ENCODE measurements at places on chromosomes 16 and 17. TPM values are rescaled to one million over a fixed set of nuclear protein-coding genes. Genes with fewer than 3 reads are reported as not detected.

DNA sequence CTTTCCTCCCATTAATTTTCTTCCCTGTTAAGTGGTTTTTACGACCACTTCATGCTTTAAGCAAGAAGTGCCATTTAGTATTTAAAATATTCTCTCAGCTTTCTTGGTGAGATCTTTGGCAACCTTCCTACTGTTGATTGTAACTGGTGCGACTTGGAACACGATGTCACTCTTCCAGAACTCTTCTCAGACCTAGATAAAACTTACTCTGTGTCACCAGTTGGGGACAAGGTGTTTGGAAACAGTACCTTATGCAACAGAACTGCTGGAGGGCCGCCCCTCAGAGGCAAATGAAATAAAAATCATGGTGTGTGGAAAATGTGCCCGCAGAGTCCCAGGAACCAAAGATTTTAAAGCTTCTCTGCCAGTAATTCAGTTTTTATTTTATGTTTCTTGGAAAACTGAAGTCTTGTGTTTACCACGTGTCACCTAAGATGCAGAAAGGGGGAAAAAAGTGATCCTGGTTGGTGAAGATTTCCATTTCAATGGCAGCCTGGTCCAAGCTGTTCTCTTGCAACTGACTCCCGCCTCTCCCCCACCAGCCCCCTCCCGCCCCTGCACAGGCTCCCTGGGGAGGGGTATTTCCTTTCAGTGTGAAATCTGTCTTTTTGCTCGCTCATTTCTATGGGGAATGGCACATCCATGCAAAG is 7.2 kb upstream of the HSD11B2 start:
- H3K4me1 ChIP-seq, result peaks cover 16% of the 10 kb centered on the region
- no peak overlapping the region for H3K4me3 ChIP-seq
- no peak overlapping the region for H3K27ac ChIP-seq
- no peaks in the 10 kb centered on the region for H3K36me3 ChIP-seq

DNA sequence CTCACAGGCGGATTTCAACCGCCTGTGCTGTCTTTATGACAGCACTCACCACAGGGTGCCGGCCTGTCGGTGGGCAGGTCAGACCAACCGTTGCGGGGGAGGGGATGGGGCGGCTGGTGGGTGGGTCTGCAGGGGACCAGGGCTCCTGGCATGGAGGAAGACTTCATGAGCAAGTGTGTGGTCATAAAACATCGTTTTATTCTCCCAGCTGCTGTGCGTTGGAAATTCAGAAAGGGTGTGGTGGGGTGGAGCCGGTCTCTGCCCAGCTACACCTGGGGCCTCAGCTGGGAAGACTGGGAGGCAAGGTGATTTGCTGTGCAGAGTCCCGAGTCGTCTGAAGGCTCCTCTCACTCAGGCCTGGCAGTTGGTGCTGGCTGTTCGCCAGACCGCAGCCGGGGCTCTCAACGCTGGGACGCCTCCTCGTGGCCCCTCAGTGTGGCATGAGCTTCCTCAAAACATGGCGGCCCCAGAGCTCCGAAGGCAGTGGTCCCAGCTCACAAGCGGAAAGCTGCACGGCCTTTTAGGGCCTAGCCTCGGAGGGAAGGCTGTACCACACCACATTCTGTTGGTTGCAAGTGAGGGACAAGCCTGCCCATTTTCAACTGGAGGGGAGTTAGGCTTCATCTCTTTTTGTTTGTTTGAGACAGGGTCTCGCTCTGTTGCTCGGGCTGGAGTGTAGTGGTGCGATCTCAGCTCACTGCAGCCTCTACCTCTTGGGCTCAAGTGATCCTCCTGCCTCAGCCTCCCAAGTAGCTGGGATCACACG is 45.8 kb upstream of the GSE1 start:
- H3K27me3 ChIP-seq, result no peaks in the 10 kb centered on the region
- H3K4me1 ChIP-seq, result no peaks in the 10 kb centered on the region
- no peak for DNase-seq
- H3K36me3 ChIP-seq, result no peaks in the 10 kb centered on the region
- no peak overlapping the region for H3K27ac ChIP-seq
- H3K4me3 ChIP-seq, result no peak overlapping the region

- peaks cover 23% of the 10 kb centered on the region for H3K36me3 ChIP-seq
- peak overlapping the region; percentile 86 for H3K27ac ChIP-seq
- H3K4me3 ChIP-seq, result peak overlapping the region; percentile 88
- no peaks in the 10 kb centered on the region for H3K27me3 ChIP-seq
These were observed 904 bp downstream of the MAP2K3 start for GRCh38 chr17:21285164-21286065.

DNA sequence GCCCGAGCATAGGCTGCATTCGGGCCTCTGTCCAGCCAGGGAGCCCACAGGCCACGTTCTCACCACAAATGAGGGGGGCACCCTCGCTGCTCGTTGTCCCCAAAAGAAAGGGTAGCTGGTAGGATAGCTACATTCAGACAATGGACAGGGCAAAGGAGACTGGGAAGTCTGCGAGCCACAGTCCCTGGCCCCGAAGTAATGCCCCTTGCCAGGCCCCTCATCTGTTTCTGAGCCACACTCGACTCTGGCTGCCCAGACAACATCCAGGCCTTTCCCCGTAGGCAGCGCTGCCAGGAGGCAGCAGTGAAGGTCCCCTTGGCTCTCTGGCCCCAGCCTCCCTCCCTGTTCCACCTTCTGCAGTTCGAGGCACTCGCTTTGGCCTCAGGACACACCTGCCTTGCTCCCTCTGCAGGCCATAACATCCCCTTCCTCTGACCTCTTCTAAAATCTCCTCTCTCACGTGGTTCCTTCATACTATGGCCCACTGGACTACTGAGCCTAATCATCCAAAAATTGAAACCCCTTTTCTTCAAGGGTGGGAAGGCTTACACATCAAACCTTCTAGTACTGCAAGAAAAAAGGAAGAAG is 12.2 kb downstream of the AIPL1 start:
- DNase-seq, result no peak
- no peaks in the 10 kb centered on the region for H3K36me3 ChIP-seq
- H3K4me1 ChIP-seq, result no peaks in the 10 kb centered on the region
- no peaks in the 10 kb centered on the region for H3K27me3 ChIP-seq

- peaks cover 60% of the 10 kb centered on the region for H3K4me1 ChIP-seq
- peak; percentile 82 for DNase-seq
- H3K36me3 ChIP-seq, result peaks cover 72% of the 10 kb centered on the region
- no peaks in the 10 kb centered on the region for H3K27me3 ChIP-seq
- H3K4me3 ChIP-seq, result peak overlapping the region; percentile 80
These were observed 763 bp upstream of the ACTG1 start for GRCh38 chr17:81513372-81513752.

GRCh38 chr17:19316761-19317358 is 45.7 kb downstream of the B9D1 start:
- peaks cover 21% of the 10 kb centered on the region for H3K36me3 ChIP-seq
- no peak for DNase-seq
- no peak overlapping the region for H3K27ac ChIP-seq
- no peak overlapping the region for H3K4me3 ChIP-seq
- H3K4me1 ChIP-seq, result peaks cover 12% of the 10 kb centered on the region

DNA sequence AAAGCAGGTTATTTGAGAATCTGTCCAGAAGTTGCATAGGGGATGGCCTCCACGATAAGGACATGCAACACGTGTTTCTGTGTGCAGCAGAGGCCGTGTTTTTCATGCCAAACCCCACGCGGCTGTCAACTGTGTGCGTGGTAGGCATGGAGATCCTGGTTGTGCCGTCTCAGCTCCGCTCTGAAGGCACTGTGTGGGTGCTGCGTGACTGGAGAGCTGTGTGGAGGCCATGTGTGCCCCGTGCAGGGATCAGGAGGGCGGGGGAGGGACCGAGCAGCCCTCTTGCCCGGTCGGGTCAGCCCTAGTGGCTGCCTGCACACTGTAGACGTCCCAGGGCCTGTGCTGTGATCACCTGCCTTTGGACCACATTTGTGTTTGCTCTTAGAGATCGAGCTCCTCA is 74.5 kb downstream of the SEC14L1 start:
- no peak overlapping the region for H3K4me3 ChIP-seq
- H3K27ac ChIP-seq, result no peak overlapping the region
- H3K4me1 ChIP-seq, result 0 out of 2 replicates have a peak, but pooled peaks cover 3% of the 10 kb centered on the region

DNA sequence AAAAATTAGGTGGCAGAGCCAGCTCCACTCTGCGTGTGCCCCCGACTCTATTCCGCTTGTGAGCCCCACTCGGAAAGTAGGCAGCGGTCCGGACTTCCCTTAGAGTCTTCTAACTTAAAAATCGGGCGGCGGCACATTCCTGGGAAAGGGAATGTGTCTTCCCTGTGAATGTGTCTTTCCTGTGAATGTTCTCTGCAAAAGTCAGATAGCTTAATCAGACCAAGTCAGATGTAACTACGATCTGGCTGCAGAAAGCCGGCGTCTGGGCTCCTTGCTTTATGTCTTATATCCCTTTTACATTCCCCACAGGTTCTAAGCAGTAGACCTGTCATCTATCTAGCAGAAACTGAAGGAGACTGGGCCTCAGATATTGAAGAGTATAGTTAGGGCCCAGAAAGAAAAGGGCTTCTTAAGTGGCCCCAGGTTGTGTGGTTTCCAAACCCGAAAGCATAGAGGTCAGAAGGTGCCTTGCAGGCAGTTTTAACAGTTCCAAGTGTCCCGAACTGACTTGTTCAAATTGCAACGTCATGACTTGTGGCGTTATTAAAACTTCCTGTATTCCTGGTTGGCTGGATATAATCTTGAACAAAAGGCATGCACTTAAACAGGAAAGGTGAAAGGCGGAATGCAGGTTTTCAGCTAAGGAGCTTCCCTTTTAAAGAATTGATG is 601 bp downstream of the PHKB start:
- H3K36me3 ChIP-seq, result peaks cover 29% of the 10 kb centered on the region
- DNase-seq, result peak; percentile 59
- H3K27ac ChIP-seq, result peak overlapping the region; percentile 99
- peak overlapping the region; percentile 75 for H3K4me3 ChIP-seq
- H3K27me3 ChIP-seq, result no peaks in the 10 kb centered on the region

DNA sequence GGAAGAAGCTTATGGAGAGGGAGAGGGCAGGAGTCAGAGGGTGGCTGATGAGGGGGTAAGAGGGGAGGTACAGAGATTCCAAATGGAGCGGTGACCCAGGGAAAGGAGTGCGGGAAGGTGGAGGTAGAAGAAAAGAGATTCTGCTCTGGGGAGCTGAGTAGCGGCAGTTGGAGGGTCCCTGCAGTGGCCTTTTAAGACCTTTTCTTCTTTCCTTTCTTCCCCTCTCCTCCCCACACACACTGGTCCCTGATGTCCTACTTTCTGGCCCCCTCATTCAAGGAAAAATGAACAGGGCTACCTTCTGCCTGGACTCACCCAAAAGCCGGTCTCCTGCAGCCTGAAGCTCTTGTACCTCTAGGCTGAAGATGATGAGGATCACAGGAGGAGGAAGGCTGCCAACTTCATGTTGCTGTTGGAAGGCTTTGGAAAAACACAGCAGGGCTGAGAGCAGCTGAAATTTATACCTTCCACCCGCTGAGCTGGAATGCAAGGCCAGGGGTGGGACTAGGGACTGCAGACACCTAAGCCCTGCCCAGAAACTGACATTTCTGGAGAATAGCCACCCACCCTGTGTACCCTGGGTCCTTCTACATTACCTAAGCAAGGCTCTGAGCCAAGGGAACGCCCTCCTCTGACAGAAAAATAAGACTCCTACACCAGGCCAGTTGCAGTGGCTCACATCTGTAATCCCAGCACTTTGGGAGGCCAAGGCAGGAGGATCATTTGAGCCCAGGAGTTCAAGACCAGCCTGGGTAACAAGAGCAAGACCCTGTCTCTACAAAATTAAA is 9.4 kb upstream of the HEATR6 start:
- H3K27ac ChIP-seq, result peak overlapping the region; percentile 77
- H3K27me3 ChIP-seq, result no peaks in the 10 kb centered on the region
- H3K36me3 ChIP-seq, result peaks cover 25% of the 10 kb centered on the region
- peak; percentile 63 for DNase-seq

DNA sequence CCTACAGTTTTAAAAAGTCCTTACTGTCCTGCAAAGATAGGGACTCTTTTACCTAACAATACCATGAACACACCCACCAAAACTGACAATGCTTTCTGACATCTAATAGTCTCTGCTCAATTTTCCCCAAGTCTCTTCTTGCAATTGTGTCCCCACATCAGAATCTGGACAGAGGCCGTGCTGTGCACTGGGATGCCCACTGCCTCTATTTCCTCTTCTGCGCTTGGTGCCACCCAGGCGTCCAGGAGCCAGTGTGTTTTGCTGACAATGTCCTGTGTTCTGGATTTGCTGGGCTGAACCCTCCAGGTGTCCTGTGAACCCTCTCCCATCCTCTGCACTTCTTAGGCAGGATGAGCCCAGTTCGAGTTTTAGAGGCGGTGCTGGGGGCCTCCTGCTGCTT is 6.4 kb upstream of the ARHGDIA start:
- no peaks in the 10 kb centered on the region for H3K4me1 ChIP-seq
- H3K36me3 ChIP-seq, result peaks cover 57% of the 10 kb centered on the region
- no peak overlapping the region for H3K4me3 ChIP-seq
- DNase-seq, result no peak
- no peak overlapping the region for H3K27ac ChIP-seq

DNA sequence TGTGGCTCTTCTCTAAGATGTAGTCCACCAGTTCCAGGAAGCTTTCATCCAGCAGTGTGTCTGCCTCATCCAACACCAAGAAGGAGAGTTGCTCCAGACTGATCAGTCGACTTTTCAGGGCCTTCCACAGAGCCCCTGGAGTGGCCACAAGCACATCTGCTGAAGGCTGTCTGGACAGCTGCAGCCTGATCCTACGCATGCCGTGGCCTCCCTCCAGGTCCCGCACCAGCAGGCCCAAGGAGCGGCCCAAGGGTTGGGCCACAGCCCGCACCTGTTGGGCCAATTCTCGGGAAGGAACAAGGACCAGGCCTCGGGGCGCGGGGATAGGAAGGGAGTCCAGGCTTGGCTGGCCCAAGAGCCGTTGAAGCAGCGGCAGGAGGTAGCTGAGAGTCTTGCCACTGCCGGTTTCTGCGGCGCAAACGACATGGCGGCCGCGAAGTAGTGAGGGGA is 729 bp downstream of the DDX28 start:
- peaks cover 20% of the 10 kb centered on the region for H3K4me1 ChIP-seq
- peaks cover 37% of the 10 kb centered on the region for H3K36me3 ChIP-seq
- H3K27me3 ChIP-seq, result no peaks in the 10 kb centered on the region
- peak overlapping the region; percentile 93 for H3K4me3 ChIP-seq
- H3K27ac ChIP-seq, result peak overlapping the region; percentile 72

GRCh38 chr16:11784038-11784369 is 13.1 kb downstream of the ZC3H7A start:
- H3K36me3 ChIP-seq, result peaks cover 36% of the 10 kb centered on the region
- peak overlapping the region; percentile 89 for H3K27ac ChIP-seq
- no peak for DNase-seq
- peaks cover 65% of the 10 kb centered on the region for H3K4me1 ChIP-seq
- no peak overlapping the region for H3K4me3 ChIP-seq

DNA sequence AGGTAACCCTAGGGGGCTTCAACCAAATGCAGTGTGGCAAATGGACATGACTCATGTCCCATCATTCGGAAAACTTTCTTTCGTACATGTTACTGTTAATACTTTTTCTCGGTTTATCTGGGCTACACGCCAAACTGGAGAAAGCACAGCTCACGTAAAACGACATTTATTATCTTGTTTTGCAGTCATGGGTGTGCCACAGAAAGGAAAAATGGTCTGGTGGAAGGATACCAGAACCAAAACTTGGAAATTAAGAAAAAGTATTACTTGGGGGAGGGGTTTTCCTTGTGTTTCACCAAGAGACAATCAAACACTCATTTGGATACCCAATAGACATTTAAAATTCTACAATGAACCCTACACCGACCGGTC is 23.6 kb downstream of the ALOX15B start:
- H3K4me1 ChIP-seq, result no peaks in the 10 kb centered on the region
- no peak overlapping the region for H3K4me3 ChIP-seq
- DNase-seq, result no peak

GRCh38 chr17:38559051-38559879 is 46.5 kb downstream of the SRCIN1 start:
- H3K36me3 ChIP-seq, result no peaks in the 10 kb centered on the region
- no peak overlapping the region for H3K4me3 ChIP-seq
- peak; percentile 75 for DNase-seq
- peaks cover 21% of the 10 kb centered on the region for H3K4me1 ChIP-seq

Gene EFTUD2
- total RNA-seq, result 158 TPM

Gene ERN1
- total RNA-seq, result 4.4 TPM

Gene CRISPLD2
- 6.4 TPM for total RNA-seq

Gene BRIP1
- 53.2 TPM for total RNA-seq

Gene SDR42E2
- not detected for total RNA-seq

Gene ACE
- total RNA-seq, result not detected

Gene ARL4D
- total RNA-seq, result 28.0 TPM

Gene BAHCC1
- total RNA-seq, result 5.7 TPM
